Activated CD8-positive, alpha-beta memory T cell treated with anti-CD3 and anti-CD28 coated beads, Interleukin-2, amount 50 U/mL, for 4 hours (primary cell): ENCODE measurements at places on chromosomes 11 and 22.

DNA sequence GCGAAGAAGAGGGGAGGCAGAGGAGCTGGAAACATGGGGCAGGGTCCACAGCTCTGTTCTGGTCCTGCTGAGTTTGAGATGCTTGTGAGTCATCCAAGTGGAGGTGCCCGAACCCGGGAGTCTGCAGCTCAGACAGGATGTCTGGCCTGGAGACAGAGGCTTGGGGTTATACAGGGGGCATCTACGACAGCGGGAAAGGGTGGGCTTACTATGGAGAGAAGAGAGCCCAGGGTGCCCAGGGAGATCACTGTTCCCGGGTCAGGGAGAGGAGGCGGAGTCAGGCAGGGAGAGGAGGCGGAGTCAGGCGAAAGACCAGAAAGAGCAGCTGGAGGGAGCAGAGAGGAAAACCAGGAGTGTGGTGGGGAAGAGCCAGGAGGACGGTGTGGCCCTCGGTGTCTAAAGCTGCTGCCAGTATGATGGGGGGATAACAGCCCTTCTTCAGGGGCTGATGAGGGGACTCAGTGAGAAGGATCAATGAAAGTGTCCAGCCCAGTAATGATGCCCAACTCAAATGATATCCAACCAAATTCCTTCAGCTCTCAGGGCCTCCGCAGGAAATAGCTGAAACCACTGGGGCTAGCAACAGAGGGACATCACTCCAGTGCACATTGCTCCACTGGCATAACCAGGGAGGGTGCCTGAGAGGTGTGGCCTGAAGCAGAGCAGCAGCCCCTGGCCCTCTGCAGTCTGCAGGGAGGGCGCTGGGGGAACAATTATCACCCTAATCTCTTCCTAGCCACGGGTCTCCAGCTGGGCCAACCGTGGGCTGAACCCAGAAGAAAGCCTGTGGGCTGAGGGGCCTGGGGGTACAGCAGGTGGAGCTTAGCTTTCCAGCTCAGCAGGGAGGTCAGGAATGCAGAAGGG is 2.6 kb upstream of the LTBP3 start:
- no peak for DNase-seq

GRCh38 chr22:41827671-41828070 is 5.2 kb upstream of the SREBF2 start:
- no peak for DNase-seq

- no peak for DNase-seq
Measured at GRCh38 chr22:17384612-17385330, 15.5 kb downstream of the CECR2 start.

- DNase-seq = no peak
Measured at GRCh38 chr22:39233710-39234471, 10.9 kb downstream of the PDGFB start.

GRCh38 chr11:67384851-67385366 is 6.9 kb upstream of the RAD9A start:
- no peak for DNase-seq

DNA sequence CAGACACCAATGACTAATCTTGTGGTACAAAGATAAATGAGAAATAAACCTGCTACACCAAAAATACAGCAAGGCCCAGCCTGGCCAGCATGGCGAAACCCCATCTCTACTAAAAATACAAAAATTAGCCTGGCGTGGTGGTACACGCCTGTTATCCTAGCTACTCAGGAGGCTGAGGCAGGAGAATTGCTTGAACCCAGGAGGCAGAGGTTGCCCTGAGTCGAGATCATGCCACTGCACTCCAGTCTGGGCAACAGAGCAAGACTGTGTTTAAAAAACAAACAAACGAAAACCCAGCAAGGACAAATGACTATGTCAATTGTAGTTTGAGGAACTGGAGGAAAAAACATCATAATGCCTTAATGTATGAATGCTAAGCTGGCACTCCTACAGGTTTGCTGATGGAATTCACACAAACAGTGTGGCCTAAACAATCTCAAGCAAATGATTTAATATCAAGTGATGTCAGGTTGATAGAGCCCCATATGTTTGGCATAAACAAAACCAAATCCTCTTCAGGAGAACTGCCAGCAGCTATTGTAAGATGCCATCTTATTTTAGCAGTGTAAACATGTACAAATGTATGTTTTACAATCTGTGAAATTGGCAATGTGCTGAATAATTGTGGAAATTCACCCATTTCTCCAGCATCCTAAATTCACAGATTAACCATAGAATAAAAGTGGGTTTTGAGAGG is 20.0 kb downstream of the MMP7 start:
- no peak for DNase-seq

DNA sequence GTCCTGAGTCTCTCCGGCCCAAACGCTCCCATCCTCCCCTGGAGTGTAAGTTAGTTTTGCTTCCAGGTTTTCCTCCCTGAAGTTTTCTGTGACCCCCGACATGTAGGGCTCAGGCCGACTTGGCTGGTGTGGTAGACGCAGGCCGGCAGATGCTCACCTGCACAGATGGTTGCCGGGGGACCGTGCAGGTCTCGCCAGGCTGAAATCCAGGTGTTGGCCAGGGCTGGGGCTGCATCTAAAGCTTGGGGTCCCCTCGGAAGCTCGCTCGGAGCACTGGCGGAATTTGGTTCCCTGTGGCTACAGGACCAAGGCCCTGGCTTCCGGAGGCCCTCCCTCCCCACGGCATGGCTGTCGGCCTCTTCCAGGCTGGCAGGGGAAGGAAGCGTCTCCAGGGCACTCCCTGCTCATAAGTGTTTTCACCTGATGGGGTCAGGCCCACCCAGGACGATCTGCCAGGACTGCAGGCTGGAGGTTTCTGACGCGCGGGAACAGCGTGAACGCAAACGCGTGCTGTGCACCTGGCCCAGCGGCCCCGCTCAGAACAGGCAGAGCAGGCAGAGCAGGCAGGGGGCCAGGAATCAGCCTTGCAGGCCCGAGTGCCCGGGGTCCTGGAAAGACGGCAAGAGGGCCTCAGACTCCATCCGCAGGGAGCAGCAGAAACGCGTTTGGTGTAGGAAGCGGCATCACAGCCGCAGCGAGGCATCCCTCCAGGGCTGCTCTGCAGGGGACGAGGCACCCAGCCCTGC is 258.2 kb downstream of the BRD1 start:
- no peak for DNase-seq
